KBM-7 (cell line): ENCODE measurements at places on chromosomes 4 and X.

GRCh38 chrX:122835886-122836285, 348.2 kb upstream of the GRIA3 start:
- no peak for DNase-seq

DNA sequence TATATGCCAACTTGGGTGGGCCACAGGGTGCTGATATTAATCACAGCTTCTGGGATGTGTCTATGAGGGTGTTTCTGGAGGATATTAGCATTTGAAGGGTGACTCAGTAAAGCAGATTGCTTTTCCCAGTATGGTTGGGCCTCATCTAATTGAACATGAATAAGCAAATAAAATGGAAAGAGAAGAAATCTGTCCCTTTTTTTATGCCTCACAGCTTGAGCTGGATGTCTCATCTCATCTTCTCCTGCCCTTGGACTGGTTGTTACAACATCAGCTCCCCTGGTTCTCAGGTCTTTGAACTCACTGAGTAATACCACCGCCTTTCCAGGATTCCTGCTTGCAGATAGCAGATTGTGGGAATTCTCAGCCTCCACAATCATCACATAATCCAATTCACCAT, 1149.2 kb downstream of the PCDH18 start:
- DNase-seq: no peak

DNA sequence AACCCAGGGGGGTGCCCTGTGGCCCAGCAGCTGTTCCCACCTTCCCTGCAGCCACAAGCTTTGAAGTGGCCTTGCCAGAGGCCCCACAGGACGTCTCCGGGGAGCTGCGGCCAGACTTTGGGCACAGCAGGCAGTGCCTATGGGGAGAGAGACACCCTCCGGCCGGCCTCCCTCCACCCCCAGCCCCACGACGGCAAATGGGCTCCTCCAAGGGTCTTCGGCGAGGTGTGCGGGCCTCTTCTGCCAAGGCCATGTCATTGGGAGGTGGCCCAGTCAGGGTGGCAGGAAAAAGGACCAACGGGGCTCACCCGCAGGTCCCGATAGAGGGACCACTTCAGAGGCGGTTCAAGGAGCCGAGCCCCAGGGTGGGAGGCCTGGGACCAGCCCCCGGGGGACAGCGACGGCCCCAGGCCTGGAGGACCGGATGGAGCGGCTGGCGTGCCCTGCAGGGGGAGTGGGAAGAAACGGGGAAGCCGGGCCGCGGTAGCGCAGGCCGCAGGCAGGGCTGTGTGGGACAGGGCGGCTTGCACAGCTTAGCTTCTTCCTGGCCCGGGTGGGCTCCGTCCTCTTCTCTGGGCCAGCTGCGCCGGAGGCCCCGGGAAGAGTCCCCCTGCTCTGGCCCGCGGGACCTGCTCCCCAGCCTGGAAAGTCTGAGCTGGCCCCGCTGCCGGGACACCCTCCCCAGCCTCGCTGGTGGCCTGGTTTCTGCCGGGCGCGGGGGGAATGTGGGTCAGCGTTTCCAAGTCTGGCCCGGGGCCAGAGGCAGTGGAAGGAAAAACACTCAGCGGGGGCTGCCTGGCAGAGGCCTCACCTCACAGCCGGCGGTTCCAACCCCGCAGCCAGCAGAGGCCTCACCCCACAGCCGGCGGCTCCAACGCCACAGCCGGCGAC, 21.9 kb upstream of the SPON2 start:
- no peak for DNase-seq

DNA sequence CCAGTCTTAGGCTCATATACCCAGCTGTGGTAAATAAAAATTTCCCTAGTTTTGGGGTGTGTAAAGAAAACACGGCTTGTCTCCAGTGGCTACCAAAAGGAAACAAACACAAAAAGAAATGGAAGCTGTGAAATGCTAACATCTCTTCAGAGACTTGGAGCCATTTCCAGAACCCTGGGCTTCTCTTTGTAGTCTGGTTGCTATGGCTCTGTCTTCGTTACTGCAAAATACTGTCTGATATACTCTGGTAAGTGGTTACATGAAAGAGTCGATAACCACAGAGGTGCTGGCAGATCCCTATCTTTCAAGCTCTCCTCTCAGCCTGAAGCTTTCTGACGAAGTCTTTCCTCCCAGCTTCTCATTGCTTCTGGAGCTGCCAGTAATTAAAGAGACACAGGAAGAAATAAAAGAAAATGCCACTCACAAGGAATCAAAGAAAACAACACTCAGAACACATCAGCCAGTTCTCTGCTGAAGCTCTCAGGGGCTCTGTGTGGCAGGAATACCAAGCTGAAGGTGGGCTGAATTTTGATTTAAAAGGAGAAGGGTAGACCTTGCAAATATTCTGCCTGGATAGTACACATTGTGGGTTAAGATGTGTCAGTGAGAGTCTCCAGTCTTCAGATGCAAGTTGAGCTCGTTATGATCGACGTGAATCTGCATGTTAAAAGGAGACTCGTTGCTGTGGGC, 107.6 kb upstream of the FAM9C start:
- no peak for DNase-seq

DNA sequence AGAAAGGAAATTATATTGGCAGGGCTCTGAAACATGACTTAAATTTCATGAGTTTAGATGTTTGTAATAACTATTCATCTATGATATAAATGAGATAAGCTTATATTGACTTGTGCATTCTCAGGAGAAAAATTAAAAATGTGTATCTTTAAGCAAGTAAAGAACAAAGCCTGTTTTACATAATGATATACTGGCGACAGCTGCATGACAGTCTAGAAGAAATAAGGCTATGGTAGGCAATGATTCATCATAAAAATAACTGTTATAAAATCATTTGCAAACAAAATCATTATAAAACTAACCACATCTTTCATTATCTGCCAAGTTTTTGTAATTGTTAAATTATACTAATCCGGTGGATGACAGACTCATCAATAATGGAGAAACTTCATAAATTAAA, 188.1 kb downstream of the ADAM29 start:
- DNase-seq: no peak

GRCh38 chr4:141352909-141353525, 132.3 kb downstream of the ZNF330 start:
- DNase-seq: peak; percentile 77

GRCh38 chr4:138090150-138090917, 151.8 kb downstream of the SLC7A11 start:
- DNase-seq: peak; percentile 70

GRCh38 chr4:78629991-78630541, 78.5 kb downstream of the ANXA3 start:
- DNase-seq: peak; percentile 70

DNA sequence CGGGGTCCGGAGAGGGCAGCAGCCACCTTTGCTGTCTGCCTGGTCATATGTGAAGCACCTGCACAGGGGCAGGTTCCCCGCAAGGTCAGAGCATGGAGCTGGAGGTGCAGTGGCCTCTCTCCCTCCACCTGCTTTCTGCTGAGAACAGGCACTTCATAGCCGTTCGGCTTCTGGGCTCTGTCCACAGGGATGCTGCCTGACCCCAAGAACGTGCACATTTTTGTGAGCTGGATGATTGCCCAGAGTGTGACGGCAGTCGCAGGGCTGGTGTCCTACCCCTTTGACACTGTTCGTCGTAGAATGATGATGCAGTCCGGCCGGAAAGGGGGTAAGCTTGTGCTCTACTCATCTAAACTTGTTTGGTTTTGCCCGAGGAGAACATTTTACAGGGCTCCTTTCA, 2.5 kb downstream of the SLC25A4 start:
- DNase-seq: no peak

DNA sequence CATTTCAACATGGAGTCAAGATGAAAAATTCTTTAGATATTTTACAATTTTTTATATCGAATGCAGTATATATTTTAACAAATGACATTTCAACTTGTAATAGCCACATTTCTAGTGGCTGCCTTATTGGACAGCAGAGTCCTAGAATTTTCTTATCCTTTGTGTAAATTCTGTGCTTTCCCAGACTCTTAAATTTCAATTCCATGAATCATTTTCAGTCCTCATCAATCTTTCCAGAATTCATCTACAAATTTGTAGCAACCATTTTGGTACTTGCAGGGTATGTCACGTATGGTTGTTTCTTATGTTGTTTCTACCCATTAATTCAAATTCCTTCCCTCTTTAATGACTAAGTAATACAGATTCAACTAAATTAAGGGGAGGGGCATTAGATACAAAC, 2.7 kb downstream of the PAICS start:
- no peak for DNase-seq

- no peak for DNase-seq
Observed at GRCh38 chr4:57078685-57079521, 31.3 kb downstream of the IGFBP7 start.

- no peak for DNase-seq
Observed at GRCh38 chr4:47498899-47499298, 13.8 kb downstream of the ATP10D start.

DNA sequence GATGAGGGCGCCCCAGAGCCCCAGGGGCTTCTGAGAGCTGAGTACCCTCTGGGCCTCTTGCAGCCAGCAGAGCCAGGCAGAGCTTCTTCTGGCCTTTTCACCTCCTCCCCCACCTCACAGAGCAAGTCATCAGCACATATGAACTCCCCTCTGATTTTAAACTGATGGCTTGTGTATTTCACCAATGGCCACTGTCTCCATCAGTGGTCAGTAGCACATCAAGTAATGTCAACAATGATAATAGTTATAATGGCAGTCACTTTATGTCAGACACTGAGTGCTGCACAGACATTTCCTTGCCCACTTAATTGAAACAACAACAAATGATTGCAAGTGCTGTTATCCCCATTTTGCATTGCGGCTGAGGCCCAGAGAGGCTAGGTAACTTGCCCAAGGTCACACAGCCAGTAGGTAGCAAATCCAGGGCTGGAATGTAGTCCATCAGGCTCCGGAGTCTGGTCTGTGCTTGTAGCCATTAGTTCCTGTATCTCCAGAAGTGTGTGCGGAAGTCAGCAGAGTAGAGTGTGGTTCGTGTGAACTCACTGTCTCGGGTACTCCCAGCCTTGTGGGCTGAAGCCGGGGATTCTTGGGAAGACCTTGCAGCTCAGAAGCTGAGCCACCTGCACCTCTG, 3.0 kb downstream of the ATP2B3 start:
- DNase-seq: no peak

GRCh38 chrX:134020910-134021309, 35.5 kb upstream of the GPC3 start:
- DNase-seq: no peak

- DNase-seq: no peak
Observed at GRCh38 chr4:29467044-29467717, 1253.0 kb upstream of the PCDH7 start.

GRCh38 chrX:12149670-12150407, 11.6 kb downstream of the FRMPD4 start:
- DNase-seq: no peak

DNA sequence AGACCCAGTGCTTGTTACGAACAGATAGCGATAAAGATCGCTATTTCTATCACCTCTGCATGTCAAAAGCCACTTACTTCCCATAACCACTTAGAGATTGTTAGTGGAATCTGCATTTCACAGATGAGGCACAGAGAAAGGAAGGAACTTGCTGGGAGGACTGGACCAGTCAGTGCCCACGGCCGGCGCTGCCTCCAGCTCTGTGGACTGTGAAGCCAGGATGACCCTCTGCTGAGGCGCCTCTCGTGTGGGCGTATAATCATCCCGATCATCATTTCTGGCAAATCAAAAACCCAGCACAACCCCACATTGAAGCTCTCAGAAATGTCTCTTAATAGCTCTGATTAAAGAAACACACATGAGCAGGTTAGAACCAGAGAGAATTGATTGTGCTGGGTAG, 61.5 kb upstream of the ADRA2C start:
- no peak for DNase-seq

GRCh38 chrX:78103623-78104446, at the start of gene PGK1:
Gene PGK1, plus strand, starts transcription at chrX:78104248. Its CDS starts 93 bp downstream, at chrX:78104341.
- DNase-seq: peak; percentile 99

GRCh38 chr4:32744211-32744610, 2024.0 kb downstream of the PCDH7 start:
- DNase-seq: no peak

DNA sequence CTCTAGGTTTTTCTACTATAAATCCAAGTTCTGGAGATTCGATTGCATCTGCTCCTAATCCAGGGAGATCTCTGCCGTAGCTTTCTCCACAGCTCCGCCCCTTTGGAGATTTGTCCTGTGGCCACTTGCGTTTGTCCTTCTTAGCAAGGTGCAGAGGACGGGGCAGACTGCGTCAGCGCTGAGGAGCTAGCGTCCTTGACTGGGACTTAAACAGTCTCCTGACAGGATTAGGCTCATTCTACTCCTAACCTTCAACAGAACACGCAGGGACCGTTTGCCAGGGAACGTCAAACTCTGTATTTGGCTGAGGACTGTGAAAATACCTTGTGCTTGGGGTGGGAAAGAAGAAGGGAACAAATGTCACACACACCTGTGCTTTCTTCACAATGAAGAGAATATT, 38.6 kb downstream of the SORBS2 start:
- DNase-seq: no peak

DNA sequence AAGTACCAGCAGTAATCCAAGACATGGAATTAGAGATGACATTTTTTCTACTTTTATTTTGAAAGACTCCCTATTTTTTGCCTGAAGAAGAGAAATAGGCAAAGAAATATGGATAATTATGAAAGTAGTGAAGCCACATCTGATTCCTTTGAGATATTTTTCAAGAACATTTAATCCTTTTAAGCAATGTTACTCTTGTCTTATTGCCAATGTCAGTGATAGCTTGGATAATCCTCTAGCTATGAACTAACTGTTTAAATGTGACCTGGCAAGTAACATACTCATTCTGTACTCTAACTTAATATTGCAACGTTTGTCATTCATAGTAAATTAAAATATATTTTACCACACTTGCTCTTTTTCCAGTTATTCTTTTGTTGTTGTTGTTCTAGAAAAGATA, 181.3 kb downstream of the VEGFC start:
- DNase-seq: no peak

DNA sequence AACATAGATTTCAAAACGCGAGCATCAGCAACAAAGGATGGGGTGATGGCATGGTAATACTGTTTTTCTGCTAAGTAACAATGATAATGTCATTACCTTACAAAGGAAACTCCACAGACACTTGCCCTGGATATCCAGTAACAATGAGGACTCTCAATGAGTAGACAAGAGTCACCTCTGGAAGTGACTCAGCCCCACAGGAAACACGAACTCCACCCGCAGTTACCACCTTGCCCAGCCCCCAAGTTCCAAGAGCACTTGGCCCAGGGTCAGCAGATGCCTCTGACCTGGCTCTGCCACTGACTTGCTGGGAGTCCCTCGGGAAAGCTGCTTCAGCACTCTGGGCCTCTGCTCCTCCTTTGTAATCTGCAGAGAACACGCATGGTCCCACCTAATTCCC, 110.3 kb upstream of the MAP3K15 start:
- DNase-seq: no peak

DNA sequence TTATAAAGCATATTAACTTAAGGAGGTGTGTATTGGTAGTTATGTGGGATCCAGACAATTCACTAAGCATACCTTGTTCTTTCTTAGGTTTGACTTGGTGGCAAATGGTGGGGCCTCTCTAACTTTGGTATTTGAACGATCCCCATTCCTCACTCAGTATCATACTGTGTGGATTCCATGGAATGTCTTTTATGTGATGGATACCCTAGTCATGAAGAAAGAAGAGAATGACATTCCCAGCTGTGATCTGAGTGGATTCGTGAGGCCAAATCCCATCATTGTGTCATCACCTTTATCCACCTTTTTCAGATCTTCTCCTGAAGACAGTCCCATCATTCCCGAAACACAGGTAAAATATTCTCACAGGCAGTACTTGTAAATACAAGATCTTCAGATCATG, 186.4 kb downstream of the DCTD start:
- DNase-seq: no peak

- DNase-seq: no peak
Observed at GRCh38 chr4:7769396-7770223, 170.1 kb downstream of the AFAP1 start.

GRCh38 chr4:38385093-38386004, 278.6 kb upstream of the KLF3 start:
- no peak for DNase-seq

- peak; percentile 69 for DNase-seq
Observed at GRCh38 chrX:124388562-124388961, 42.2 kb downstream of the SH2D1A start.
